ENCODE measurements at places on chromosomes 4 and X. TPM values are rescaled to one million over a fixed set of nuclear protein-coding genes. Genes with fewer than 3 reads are reported as not detected.

GRCh38 chr4:173057901-173058300 is 110.7 kb upstream of the GALNT7 start:
- no peak overlapping the region for H3K27ac ChIP-seq
- no peak for DNase-seq
- H3K4me1 ChIP-seq, result peaks cover 8% of the 10 kb centered on the region
- no peak overlapping the region for H3K4me3 ChIP-seq

DNA sequence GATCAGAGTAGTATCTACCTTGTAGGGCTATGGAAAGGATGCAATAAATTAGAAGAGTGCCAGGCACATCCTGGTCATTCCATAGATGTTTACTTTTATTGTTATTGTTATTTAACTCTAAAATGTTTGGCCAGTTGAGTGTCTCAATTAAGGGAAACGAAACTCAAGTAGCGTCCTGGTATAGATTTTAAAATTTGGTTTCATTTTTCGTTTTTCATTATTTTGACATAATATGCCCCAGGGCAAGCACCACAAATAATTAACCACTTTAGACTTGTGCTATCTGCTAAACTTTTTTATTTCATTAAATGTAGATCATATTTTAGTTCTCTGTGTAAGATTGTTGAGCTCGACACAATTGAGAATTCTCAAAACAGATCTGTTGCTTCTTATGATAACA is 179.7 kb upstream of the PRPS2 start:
- DNase-seq, result no peak
- H3K36me3 ChIP-seq, result peaks cover 5% of the 10 kb centered on the region
- no peak overlapping the region for H3K4me3 ChIP-seq
- H3K27me3 ChIP-seq, result no peaks in the 10 kb centered on the region
- H3K27ac ChIP-seq, result no peak overlapping the region

DNA sequence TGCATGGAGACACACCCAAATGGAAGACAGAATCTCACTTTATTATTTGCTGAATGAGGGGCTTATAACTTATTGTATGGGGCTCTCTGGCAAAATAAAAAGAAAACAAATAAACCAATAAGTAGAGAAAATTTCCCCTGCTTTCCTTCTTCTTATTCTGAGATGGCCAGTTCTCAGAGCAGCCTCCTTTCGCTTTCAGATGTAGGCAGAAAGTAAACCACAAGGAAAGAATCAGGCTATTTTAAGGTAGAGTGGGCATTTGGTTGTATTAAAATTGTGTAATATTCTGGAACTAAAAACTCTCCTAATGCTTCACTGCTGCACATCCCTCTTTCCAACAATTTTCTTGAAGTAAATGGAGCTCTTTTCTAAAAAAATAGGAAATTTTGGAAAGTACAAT is 241.8 kb downstream of the GALNTL6 start:
- no peak overlapping the region for H3K4me3 ChIP-seq
- H3K27ac ChIP-seq, result no peak overlapping the region
- no peaks in the 10 kb centered on the region for H3K27me3 ChIP-seq
- H3K4me1 ChIP-seq, result no peaks in the 10 kb centered on the region
- H3K36me3 ChIP-seq, result no peaks in the 10 kb centered on the region
- DNase-seq, result no peak

Gene UGT2B10
- not detected for total RNA-seq

Gene TLR3
- total RNA-seq, result 8.0 TPM

- no peaks in the 10 kb centered on the region for H3K27me3 ChIP-seq
- DNase-seq, result no peak
- H3K4me1 ChIP-seq, result no peaks in the 10 kb centered on the region
- no peaks in the 10 kb centered on the region for H3K36me3 ChIP-seq
- no peak overlapping the region for H3K4me3 ChIP-seq
- no peak overlapping the region for H3K27ac ChIP-seq
Observed at GRCh38 chrX:9298221-9298620, 166.6 kb upstream of the TBL1X start.
